HAP-1 (cell line): ENCODE measurements at places on chromosomes 12 and 14.

GRCh38 chr12:26239122-26239851 lies 43.9 kb downstream of the SSPN start:
- DNase-seq, result no peak

GRCh38 chr12:67943141-67943892 lies 45.9 kb upstream of the IFNG-AS1 start:
- DNase-seq, result peak; percentile 63

DNA sequence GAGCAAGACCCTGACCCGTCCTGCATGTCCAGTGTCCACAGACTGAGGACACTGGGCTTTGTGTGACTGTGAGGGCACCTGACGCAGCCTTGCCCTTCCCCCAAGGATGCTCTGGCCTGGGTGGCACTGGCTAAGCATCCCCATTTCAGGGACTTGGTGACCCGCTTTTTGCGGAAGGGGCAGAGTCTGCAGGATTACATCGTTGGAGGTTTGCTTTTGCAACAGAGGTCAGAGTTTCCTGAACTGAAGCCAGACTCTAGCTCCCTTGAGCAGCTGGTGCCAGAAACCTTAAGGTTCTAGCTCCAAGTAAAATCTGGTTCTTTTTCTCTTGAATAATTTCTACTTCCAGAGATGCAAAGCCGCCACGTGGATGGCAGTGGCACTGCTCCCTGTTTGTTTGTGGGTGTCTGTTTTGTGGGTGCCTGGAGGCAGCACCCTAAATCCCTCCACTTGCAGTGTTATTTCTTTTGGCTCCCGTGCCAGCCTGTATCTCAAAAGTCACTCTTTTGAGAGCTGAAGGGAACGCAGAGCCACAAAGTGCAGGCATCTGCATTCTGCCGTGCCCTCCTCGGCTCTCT lies 184.7 kb downstream of the TSPAN9 start:
- DNase-seq, result no peak

DNA sequence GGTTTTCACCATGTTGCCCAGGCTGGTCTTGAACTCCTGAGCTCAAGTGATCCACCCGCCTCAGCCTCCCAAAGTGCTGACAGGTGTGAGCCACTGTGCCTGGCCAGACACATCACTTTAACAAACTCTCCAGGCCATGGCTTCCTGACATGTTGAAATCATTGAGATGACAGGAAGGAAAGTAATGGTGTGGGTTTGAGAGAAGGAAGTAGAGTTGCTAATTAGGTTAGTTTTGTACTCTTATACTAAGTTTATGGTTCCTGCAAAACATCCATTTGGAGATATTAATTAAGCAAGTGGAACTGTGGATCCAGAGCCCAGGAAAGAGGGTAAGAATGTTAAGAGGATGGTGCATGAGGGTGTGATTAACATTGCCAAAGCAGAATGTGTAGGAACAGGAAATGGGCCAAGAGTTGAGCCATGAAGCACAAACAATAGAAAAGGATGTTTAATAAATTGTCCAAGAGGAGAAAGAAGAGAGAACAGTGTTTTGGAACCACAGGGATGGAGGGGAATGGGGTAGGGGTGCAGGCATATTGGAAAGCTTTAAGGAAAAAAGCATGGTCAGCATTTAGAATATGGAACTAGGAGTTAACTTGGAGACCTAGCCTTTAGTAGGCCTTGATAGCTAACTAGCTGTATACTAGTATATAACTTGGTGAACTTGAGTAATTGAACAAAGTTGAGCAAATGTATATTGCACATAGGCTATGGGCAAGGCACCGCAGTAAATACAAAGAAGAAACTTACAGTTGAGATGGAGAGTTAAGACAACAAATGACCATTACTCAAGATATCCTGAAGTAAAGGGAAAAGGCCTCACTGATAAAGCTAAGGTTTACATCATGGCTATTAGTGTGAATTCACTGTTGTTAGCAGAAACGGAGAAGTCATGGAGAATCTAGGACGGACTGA lies 91.3 kb upstream of the DNM1L start:
- DNase-seq, result no peak

DNA sequence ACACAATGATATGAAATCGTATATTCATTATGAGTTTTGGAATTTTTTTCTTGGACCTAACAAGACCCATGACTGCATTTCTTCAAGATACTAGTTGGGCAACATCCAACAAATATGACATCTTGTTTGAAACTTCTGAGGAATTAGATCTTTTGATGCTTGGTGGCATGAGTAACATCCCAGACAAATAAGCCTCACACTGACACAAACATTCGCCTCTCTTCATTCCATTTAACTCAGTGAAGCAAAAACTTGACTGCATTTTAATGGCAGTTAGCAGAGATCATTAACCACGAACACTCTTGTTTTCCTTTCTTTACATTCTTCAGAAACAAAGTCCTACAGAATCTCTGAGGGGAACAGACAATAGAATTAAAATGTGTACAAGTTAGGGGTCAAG lies 758.3 kb downstream of the C12orf50 start:
- DNase-seq, result no peak

DNA sequence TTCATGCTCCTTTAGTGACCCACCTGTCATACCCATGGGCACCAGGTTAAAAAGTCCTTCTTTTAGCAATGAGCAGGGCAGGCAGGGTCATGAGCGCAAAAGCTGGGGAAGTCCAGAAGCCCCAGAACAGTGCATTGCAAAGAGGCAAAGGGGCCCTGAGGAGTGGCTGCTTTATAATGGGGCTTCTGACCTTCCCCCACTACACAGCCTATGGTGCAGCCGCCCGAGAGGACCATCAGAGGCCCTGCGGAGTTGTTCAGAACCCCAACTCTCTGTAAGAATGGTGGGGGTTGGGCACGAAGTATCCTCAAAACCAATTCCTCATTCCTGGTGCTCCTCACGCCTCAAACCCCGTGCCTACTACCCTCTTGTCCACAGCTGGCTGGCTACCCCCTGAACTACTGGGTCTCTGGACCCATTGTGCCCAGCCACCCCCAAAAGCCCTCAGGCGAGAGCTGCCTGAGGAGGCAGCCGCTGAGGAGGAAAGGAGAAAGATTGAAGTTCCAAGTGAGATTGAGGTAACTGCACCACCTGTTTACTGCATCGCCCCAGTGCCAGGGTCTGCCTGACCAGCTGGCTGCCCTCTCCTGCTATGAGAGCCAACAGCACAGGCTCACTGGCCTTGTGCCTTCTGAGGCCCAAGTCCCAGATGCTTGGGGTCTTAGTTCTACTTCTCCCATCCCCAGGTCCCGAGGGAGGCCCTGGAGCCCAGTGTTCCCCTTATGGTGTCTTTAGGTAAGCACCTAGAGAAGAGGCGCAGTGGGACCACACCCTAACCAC lies 6.7 kb downstream of the REC8 start:
- no peak for DNase-seq

- DNase-seq, result no peak
Observed at GRCh38 chr12:101619858-101620761, 25.3 kb downstream of the MYBPC1 start.

DNA sequence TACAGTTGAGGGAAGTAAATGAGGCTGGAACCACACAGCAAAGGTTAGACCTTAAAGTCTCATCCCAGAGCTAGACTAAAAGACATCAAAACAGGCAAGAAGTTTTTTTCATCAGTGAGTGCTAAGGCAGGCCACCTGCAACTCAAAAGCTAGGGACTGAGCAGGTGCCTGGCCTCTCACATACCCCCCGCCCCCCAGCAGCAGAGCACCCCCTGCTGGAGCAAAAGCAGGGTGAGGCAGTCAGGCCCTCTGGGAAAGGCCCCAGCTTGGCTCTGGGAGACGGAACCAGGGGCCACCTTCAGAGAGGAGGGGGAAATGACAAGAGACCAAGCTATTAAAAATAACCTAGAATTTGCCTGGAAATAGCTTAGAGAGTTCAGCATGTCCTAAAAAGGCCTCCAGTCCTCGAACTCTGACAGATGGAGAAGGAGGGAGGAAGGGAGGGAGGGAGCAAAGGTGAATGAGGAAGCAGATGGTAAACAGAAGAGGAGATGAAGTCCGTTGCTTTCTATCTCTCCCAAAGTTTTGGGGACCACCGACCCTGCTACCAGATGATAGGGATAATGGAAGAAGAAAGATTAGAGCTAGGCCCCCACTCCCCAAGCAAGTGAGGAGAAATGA lies 1.8 kb downstream of the ITGA7 start:
- peak; percentile 60 for DNase-seq

GRCh38 chr14:88904206-88904647 lies 79.8 kb downstream of the TTC8 start:
- no peak for DNase-seq

DNA sequence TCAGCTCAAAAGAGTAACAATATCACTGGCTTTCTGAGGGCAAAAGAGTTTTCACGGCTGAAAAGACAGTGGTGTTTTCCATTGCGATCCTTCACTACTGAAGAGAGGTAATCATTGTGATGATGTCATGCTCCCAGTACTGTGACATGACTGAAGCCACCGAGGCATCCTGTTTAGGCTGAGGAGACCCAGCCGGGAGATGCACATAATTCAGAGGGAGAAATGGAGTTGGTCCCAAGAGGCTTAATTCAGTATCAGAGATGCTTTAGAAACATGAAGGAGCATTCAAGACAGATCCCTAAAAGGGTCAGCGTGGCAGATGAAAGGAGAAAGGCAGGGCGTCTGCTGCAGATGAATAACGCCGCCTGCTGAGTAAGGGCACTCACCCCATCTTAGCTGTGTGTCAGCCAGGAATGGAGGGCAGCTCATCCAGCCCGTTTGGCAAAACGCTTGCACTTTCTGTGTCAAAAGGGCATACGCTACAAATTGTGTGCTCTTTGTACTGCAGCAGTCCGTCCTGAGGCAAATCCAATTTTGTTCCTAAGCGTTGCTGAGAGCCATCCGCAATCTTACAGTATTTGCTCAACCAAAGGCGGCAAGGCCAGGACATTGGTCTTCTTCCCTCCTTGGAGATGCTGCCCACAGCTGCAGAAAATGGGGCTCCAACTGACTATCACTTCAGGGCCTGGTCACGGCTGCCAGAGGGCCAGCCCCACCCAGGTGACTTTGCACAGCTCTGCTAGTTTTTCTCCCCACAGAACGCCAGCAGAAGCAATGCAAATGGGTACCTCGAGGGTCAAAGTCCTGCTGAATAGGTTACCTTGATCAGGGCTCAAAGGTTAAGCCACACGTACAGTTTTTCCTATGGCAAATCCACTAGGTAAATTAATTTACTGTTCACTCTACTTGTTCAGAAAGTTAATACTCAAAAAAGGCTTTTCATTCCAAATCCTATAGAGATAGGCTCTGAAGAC lies 23.5 kb downstream of the CCDC92 start:
- no peak for DNase-seq

GRCh38 chr14:68780358-68781160 lies 12.3 kb downstream of the ZFP36L1 start:
- DNase-seq, result no peak

- DNase-seq, result no peak
Observed at GRCh38 chr12:81080431-81080983, 2.6 kb downstream of the ACSS3 start.

- no peak for DNase-seq
Observed at GRCh38 chr12:57139796-57140649, 7.4 kb downstream of the LRP1-AS start.

GRCh38 chr12:52783563-52784316 lies 6.6 kb upstream of the KRT76 start:
- no peak for DNase-seq

- no peak for DNase-seq
Observed at GRCh38 chr12:101491329-101491728, 16.2 kb downstream of the SPIC start.

DNA sequence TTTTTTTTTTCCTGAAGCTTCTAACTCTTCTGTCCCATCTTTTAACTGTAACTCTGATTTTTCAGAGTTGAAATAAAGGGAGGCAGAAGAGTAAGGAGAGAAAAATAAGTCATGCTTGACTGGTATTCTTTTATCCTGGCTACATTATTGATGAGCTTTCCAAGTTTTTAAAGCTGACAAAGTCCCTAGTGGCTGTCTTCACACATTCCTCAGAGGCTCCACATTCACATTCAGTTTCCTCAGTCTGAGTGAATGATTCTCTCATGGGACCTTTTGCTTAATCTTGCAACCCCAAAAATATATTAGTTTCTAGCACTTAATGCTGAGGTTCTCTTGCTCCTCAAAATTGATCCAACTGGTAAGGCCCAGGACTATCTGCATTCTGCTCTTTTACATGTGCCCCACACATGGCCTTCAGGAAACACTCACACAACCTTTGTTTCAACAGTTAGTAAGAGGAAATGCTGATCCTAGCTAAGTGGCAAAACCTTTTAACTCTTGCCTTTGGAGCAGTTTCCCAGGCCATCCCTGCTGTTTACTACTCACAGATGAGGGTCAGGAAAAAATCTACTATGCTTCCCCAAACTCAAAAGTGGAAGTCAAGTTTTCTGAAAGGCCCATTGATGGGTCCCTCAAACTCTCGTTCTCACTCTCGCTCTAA lies 61.7 kb upstream of the SLC6A15 start:
- no peak for DNase-seq

GRCh38 chr14:52222901-52223300 lies 44.6 kb upstream of the PTGDR start:
- no peak for DNase-seq

- DNase-seq, result no peak
Observed at GRCh38 chr12:19841451-19841850, 402.2 kb downstream of the AEBP2 start.

GRCh38 chr12:30707613-30708342 lies 12.1 kb upstream of the IPO8 start:
- DNase-seq, result no peak

- no peak for DNase-seq
Observed at GRCh38 chr12:10072131-10072530, 26.7 kb downstream of the CLEC1A start.

DNA sequence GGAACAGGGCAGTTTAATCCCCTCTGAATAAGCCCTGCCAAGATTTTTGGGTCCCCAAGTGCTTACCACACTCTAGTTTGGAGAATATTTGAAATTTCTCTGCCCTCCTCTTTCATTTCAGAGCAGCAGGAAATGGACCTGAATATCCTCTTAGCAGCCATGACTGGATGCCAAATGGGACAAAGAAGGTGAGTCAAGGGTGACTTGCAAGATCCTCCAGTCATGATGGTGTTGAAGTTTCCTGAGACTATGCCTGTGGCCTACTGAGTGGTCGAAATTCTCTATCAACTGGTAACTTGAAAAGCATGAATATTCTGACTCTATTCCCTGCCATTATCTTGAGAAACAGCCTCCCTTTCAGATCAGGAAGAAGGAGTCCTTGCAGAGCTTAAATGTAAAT lies 1674.7 kb upstream of the SEL1L start:
- DNase-seq, result no peak

DNA sequence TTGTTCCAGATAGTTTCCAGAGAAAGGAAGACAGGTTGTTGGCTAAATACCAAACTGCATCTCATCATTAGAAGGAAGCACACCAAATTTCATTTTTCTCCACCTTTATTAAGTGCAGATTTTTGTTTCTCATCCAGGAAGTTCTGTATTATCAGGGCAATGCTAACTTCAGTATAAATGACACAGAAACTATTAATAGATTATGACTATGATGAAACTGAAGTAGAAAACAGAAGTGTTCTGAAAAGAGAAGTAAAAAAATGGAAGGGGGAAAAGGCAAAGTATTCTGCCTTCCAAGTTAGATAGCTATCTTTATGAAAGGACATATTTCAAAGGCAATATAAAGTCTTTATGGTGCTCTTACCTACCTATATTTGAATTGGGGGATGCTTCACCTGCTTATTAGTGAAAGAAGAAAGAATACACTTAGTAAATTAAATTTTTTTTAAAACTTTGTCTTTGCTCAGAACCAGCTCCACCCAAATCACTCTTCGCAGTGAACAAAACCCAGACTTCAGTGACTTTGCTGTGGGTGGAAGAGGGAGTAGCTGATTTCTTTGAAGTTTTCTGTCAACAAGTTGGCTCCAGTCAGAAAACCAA lies 223.9 kb downstream of the PTPRO start:
- DNase-seq, result no peak

- DNase-seq, result no peak
Observed at GRCh38 chr12:33724867-33725266, 285.2 kb upstream of the SYT10 start.
